ENCODE measurements at places on chromosomes 2 and 18.

DNA sequence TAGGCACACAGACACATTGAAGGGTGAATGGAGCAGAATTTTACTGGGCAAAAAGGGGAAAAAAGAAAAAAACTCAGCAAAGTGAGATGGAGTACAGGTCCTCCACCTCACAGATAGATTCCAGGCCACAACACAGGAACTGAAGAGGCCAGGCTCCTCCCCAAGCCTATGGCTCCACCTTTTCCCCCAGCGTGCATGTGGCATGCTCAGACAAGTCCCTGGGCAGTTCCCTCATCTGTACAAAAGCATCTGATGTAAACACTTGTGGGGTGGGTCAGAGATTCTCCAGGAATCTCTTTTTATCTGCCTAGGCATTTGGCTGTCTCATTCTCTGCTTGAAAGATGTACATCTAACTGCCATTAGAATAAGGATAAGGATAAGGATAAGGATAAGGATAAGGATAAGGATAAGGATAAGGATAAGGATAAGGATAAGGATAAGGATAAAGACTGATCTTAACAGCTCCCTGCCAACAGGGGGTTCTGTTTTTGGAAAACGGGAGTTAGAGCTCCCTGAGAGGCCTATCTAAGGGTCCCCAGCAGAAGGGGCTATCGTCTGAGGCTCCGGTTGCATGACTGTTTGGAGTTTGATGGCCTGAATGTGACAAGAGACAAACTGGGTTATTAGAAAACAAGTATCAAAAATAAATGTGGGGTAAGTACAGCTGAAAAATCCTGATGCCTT lies 17.2 kb upstream of the ASXL3 start:
- no peak for DNase-seq

- no peak for DNase-seq
Observed at GRCh38 chr2:85662899-85663593, 5.0 kb downstream of the SFTPB start.

DNA sequence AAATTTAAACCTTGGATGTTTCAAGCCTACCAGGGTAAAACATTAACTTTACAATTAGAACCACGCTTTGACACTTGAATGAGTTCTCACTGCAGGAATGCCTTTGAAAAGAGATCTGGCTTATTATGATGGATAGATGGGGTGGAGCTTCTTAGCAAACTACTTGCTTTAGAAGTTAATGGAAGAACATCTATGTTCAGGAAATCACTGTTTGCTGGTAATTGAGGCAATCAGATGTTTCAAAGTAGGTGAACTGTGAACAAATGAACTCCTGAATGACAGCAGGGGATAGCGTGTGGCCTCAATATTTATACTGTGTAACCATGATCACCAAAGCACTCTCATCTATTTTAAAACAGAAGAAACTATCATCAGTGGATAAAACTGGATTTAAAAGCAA lies 383.6 kb downstream of the PIK3C3 start:
- DNase-seq: no peak

DNA sequence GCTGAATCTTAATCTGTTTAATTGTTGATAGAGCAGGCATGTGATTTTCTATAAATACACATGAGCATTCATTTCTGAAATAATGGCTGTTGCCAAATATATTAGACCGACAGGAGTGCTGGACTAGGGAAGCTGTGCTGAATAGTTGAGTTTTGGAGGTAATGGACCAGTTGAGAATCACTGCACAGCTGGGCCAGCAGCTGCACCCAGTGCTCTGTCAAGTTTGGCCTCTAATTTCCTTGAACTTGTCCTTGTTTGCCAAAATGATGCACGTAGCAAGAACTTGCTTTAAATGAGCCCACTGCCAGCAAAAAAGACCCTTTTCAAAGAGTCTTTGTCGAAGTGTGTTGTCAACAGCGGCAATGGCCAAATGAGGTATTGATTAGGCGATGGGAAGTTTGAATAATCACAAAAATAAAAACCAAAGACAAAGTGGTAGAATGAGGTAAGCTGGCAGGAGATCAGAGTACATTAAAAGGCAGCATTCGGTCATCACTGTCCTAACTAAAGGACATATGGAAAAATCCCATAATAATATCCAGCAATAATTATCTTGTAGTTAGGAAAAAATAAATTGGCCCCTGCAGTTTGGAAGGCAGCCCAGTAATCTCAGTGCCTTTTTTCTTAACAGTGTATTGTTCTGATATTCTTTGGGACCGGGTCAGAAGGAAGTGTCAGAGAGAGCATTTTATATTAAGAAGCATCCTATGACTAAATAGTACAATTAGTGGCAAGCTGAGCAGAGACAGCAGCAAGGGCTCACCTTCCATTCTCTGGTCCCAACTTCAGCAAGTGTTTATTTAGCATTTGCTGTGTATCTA lies 126.2 kb downstream of the RAPGEF4 start:
- no peak for DNase-seq

DNA sequence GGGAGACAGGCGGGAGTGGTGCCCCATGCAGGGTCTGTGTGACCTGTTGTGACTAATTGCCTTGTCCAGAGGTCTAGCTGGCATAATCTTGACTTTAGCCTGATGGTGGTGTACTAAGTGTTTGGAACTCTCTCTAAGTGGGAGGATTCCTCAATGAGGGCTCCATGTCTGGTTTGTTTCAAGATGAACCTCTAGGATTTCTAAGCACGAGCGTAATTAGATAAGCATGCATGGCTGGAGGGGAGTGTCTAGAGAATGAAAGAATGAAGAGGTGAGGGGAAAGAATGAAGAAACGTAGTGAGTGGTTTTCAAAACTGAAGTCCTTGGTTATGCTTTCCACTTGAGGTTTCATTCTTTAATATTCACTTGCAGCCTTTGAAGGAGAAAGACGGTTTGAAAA lies 833.2 kb upstream of the GYPC start:
- DNase-seq: no peak

GRCh38 chr2:241214766-241215165 lies 26.3 kb downstream of the ANO7 start:
- no peak for DNase-seq

- no peak for DNase-seq
Observed at GRCh38 chr2:25419678-25420242, 78.0 kb upstream of the DNMT3A start.

DNA sequence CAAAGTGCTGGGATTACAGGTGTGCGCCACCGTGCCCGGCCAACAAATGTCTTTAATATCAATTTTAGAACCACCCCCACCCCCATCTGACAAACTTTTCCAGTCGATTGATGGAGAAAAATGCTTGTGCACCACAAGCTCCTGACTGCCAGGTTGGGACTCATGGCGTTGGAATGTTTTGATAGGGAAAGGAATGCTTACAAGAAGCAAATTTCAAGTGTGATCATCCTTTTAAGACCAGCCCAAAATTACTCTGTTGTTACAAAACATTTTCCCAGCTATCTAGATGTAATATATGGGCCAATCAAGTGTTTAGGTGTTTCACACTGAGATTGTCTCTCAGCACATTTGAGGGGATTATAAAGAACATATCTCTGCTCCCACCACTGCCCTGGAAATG lies 45.2 kb downstream of the UBXN4 start:
- no peak for DNase-seq

- no peak for DNase-seq
Observed at GRCh38 chr2:232288489-232289030, 90.0 kb upstream of the ALPP start.

GRCh38 chr2:216351172-216351925 lies 20.9 kb downstream of the MARCHF4 start:
- no peak for DNase-seq

DNA sequence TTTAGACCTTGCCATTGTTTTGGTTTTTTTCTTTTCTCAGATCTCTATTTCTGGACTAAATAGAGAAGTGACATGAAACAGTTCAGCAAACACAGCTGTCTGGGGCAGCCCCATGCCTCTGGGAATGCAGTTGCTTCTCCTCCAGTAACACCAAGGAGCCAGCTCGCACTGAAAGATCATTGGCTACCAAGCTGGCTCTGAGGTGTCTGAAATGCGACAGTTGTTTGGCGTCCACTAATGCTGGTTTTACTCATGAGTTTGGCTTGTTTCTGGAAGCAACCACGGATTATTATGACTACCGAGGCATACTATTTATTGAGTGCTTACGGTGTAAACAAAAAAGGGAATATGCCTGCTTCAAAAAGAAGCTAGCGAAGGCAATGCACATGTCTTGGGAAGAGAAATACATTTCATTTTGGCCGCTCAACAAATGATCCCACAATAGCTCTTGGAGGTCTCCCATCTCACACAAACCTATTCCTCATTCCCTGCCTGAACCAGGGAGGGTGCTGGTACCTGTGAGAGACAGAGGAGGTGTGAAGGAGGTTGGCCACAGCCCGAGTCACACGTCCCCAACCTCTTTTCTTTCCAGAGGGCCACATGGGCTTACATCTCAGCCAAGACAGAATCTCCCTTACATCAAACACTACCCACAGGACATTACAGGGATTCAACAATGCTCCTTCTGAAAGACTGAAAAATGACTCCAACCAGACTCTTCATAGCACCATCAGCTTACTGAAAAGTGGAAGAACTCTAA lies 37.5 kb upstream of the NEB start:
- DNase-seq: no peak

- DNase-seq: no peak
Observed at GRCh38 chr2:190528521-190529001, 6.0 kb downstream of the NEMP2 start.

DNA sequence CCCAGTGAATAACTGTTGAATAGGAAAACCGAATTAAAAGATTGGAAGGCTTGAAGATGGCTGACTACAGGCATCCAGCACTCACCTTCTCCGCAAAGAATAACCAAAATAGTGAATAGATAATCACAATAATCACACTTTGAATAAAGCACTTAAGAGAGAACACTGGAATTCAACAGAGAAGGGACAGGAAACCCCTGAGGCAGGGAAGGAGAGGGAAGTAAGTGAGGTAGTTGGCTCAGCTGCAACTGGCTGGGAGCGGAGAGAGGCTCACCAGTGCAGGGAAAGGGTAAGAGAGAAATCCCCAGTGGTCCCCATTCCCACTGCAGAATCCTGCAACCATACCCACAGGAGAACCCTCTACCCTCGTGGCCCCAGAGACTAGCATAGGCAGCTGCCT lies 246.6 kb upstream of the NCKAP5 start:
- no peak for DNase-seq

DNA sequence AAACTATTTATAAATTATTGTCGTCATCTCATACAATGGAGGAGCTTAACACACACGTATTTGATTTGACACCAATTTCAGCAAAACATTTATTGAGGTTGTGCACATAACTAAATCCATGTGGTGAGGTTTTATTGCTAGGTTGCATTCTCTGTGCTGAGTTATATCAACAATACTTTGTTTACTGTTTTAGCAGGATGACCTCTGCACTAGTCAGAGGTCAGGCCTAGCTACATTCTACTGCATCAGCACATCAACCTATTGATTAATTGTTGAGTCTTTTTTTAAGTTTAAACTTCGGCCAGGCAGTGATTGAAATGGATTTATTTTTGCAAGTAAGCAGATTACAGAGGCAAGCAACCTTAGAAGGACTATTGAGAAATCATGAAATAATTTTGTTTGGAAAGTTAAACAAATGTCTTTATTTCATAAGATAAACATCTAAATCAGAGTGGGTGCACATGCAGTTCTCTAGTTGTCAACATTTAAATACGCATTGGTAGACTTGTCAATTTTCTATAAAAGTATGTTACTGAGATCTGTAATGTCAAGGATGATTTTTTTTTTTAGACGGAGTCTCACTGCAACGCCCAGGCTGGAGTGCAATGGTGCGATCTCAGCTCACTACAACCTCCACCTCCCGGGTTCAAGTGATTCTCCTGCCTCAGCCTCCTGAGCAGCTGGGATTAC lies 75.2 kb upstream of the CD28 start:
- no peak for DNase-seq

- no peak for DNase-seq
Observed at GRCh38 chr2:232393556-232393955, 13.1 kb upstream of the ALPG start.

- no peak for DNase-seq
Observed at GRCh38 chr2:105861200-105861599, 116.5 kb downstream of the NCK2 start.

DNA sequence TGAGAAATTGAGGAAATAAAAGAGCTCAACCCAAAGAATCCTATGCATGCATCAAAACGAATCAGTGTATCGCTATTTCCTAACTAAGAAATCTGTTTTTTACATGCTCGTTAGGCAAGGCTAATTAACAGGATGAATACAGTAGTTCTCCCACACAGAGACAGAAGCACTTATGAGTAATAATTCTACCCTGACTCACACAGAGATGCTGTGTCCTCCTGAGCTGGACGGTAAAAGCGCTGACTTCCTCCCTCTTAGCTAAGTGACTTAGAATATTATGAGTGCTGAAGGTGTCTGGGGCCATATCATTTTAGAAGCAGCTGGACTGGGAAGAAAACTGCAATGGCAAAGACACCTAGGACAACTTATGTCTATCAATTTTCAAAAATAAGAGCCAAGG lies 18.5 kb downstream of the PLEKHM3 start:
- no peak for DNase-seq

All from NCI-H1694 (cell line).